ENCODE measurements at places on chromosomes 5 and 9.

DNA sequence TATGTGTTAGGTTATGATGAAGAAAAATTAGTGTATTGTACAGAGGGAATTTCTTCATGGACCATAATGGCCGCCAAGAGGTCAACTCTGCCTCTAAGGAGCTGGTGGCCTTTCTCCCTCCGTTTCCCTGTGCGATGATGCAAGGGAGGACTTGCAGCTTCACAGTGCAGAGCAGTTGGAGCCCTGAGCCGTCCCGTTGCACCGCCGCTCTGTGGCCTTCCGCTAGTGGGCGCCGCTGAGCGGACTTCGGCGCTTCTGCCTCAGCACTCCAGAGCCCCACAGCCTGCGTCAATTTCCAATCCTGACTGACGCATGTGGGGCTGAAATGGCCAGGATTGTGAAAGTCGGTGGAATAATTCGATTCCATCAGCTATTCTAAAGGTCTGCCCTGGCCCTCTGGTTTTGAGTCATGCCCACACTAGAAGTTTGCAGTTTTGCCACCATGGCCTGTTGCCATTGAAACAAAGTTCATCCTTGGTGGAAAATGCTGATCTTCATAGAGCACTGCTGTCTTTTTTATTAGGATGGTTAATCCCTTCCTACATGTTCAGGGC is 22.7 kb upstream of the LECT2 start:
- peak; percentile 78 for DNase-seq

DNA sequence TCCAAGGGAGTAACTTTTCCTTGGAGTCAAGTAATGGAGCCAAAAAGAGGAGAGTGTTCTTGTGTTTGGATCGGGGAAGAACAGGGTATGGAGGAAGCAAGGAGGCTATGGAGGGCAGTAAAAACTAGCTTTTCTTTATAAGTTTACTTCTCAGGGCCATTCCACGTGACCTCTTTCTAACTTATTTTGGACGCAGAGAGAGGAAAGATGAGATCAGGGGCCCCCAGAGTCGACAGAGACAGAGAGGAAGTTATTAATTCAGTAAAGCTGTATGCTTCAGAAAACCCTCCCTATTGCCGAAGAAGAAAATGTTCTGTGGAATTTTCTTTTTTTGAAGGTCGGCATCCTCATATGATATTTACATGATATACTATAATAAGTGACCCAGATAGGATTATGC is 233.8 kb upstream of the MPDZ start:
- no peak for DNase-seq

DNA sequence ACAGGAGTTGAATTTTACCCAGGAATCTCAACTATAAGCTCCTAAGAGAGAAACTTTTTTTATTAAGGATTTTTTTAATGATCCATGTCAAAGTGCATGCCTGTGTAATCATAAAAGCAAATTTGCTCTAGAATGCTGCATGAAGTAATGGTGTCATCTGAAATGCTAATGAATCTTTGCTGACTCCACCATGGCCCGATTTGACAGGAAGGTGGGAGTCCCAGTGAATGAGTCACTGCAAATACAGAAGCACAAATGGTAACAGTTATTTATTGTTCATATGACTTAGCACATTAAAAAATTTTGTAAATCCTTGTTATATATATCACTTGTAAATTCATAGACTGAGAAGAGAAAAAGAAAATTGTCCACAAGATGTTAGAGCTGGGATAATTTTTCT is 341.3 kb downstream of the RASEF start:
- DNase-seq = no peak

DNA sequence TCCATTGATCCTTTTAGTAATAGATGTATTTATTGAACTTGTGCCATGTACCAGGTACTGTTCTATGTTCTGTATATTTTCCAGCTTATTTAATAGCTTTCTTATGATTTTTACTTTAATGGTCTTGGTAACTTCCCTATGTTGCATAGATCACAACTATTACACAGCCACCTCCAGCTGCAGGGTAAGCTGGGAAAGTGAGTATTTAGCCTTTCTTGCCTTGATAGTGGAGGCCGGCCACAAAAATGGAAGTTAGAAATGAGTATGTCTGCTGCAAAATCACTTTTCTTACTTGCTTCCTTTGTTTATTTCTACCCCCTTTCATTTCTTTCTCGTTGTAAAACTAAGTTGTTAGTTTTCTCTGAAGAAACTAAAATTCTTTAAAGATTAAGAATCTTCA is 43.1 kb upstream of the ANKDD1B start:
- no peak for DNase-seq

DNA sequence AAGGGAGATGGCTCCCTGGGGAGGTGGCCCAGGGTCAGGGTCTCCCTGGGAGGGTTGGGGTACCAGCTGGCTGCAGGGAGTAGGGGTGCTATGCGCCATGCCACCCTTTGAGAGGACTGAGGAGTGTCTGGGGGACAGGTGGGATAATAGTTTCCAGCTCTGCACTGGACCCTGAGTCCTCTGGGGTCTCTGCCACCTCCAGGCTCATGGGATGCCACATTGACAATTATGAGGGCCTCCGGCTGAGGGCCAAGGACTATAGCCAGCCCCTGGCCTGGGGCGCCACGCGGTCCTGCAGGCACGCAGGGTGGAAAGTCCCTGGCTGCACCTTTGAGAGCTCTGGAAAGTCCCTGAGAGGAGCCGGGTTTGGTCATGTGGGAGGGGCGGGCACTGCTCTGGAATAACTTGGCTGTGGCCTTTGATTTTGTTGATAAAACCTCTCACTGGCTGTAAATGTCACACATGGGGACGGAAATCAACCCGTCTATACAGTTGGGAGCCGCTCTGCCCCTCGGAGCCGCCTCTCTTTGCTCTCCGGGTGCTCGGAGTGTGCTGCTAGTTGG is 16.0 kb downstream of the TRAF2 start:
- DNase-seq = no peak

GRCh38 chr5:6365142-6365976 is 13.0 kb downstream of the MED10 start:
- no peak for DNase-seq

- DNase-seq = no peak
These were observed 53.9 kb downstream of the BARX1 start for GRCh38 chr9:93900971-93901861.

DNA sequence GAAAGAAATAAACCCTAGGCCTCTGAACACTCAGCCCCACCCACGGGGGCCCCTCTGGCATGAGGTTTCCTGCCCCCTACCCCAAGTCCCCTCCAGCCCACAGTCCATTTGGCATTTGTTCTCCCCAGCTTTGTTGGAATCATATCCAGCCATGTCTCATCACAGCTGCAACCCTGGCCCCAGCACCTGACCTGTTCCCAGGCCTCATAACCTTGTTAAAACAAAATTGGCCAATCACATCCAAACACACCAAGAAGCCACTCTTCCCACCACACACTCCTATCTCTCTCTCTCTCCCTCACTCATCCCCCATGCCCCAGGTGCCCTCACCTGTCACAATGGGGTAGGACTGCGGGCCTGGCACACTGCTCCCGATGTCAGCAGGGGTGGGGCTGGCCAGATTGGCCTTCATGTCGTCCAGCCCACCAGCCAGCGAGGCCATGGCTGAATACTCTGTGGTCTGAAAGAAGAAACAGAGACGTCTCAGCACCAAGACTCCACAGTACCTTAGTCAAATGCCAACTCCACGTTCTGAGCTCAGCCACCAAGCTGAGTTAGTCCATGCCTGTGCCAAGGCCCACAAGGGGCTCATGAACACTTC is 110.9 kb downstream of the PAX5 start:
- DNase-seq = no peak

GRCh38 chr5:23332650-23333251 is 174.7 kb upstream of the PRDM9 start:
- DNase-seq = no peak

DNA sequence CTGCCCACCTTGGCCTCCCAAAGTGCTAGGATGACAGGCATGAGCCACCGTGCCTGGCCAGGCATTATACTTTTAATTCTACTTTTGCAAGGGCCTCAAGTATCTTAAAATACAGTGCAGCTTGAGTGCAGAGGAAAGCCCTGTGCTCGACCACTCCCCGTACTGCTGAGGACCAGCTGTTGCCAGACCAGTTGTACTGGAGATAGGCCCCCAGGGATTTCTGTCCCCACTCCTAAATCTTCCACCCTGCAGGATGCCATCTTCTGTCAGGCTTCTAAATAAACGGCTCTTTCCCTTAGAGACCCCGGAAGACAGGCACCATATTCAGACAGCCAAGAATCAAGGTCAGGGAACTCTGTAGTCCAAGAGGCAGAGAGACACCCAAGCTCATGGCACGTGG is 16.6 kb upstream of the PSMD5 start:
- no peak for DNase-seq

GRCh38 chr5:180053061-180053602 is 18.4 kb downstream of the RNF130 start:
- DNase-seq = no peak

- DNase-seq = no peak
These were observed 9.5 kb downstream of the TRIM41 start for GRCh38 chr5:181232593-181232992.

GRCh38 chr5:78360924-78361630 is 660 bp downstream of the SCAMP1 start:
- peak; percentile 50 for DNase-seq

DNA sequence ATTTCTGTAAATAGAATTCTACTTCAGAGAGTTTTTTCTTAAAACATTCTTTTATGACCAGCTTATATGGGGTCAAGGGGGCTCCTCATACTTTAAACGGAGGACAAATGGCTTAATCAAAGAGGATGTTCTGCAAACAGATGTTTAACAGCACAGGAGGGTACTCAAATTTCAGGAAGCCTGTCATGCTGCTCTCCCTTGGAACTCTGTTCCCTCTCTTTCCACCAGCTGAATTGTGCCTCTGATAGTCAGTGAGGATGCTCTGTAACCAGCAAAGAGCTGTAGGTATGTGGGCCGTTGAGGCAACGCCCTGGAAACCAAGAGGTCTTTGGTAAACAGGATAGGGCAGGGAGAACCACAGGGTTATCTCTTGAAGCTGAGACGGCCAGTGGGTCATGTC is 161.1 kb downstream of the C5orf15 start:
- DNase-seq = no peak

GRCh38 chr9:15146268-15146700 is 160.7 kb downstream of the TTC39B start:
- DNase-seq = no peak

DNA sequence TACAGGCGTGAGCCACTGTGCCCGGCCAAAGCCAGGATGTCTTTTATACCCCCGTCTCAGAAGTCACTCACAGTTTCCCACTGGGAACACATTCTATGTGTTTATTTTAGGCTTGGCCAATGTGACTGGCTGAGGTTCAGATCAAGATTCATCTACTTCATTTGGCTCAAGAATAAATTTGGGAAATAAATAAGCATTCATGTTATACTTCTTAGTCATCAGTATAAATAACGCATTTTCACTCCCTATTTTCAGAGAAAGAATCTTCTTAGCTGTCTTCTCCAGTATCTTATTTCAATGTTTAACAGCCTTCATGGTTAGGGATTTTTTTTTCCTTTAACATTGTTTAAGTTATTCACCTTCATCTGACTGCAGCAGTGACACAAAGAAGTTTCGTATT is 11.8 kb downstream of the S100Z start:
- DNase-seq = no peak

DNA sequence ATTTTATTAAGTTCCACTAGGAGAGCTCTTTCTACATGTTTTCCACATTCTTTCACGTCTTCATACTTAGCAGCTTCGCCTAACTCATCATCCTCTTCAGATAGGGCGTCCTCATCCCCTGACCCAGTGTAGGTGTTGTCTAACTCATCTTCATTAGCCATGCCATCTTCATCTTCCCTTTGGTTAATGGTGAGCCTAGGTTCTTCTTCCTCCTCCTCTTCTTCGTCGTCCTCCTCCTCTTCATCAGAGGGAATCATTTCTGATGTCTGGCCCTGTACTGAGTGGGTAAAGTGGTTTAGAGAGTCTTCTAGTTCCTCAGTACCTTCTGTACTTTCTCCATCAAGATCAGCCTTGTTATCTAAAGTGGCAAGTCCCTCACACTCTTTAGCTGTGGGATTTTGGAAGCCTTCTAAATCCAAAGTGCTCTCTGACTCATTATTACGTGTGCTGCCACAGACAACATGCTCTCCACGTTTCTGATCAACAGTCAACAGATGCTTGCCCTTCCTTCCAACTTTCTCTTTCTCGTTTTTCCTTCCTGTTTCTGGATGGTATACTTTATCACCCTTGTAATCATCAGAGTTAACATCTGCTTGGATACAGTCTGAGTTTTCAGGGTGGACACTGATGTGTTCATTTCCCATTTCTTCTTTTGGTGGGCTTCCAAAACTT is 31.1 kb downstream of the TUT7 start:
- no peak for DNase-seq

Measured in nephron progenitor cell (in vitro differentiated cells).